GM06990 (cell line): ENCODE measurements at places on chromosomes 2 and 18.

- DNase-seq: no peak
Observed at GRCh38 chr2:146572598-146572997, 1272.2 kb upstream of the ACVR2A start.

DNA sequence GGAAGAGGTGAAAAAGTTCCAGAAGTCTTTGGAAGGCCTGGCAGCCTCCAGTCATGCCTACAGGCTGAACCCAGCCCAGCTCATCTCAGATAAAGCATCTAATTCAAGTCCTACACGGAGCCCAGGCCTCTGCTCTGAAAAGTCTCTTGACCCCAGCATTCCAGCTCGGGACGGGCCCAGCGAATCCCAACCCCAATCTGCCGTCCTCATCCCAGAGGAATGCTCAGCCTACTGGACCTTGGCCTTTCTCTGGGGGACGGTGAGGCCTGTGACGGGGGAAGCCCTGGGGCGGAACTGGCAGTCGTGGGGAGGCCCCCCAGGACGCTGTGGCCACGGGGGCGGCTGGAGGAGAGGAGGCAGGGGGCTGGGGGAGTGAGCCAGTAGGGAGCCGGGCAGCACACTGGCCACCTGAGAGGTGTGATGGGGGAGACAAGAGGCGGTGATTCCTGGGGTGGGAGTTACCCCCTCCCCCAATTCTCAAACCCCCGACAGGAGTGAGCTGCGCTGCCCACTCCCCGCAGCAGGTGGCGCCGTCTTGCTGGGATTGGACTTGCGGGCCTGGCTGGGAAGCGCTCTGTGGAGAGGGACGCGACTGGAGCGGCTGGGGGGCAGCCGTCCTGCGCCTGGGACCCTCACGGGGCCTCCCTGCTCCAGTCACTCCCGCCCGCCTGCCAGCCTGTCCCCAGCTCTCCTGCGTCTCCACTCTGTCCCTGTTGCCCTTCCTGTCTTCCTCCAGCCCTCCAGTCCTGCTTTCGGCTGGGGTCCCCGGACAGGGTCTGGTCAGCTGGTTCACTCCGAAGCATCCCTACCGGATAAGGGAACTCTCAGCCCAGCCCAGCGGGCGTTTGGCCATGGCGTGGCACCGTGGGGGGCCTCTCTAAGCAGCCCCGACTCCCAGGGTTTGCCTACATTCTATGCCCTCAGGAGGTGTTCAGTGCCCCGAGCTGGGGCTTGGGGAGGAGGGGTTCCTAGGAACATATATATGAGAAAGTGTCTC is 182.6 kb upstream of the HAAO start:
- peak; percentile 47 for DNase-seq

GRCh38 chr18:44245019-44245418 is 435.7 kb upstream of the SETBP1 start:
- no peak for DNase-seq

DNA sequence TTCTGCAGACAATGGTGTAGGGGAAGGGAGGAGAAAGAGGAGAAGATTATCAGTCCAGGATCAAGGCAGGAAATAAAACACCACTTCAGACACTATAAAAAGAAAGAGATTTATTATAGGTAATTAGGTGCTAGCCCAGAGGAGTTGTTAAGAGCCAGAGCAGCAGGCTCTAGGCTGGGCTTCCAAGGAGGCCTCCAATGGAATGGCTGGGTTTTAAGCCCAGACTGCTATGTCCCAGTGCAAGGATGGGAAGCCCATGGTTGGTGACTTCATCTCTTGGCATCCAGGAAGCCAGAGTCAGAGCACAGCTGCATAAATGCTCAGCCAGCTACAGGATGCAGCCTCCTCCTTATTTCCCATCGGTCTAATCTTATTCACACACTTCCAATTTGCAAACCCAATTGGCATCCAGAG is 95.6 kb downstream of the LAMA3 start:
- DNase-seq: no peak

DNA sequence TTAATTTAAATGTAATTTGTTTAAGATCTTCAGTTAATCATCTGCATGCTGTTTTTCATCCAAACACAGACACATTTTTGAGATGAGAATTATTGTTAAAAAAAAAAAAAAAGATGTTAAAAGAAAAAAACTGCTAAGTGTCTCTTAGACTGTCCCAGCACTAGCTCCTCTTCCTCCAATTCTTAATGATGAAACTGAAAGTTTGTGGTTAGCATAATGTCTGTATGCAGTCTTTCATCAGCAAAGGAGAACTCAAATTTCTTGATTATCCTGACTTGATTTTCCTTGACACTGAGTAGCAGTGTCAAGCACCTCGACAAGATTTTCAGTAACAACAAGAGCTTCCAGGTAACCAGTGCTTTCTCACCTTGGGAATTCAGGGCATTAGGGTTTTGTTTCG is 274.4 kb downstream of the LRRTM1 start:
- no peak for DNase-seq
